GM20000 (cell line): ENCODE measurements at places on chromosomes 5 and 9.

DNA sequence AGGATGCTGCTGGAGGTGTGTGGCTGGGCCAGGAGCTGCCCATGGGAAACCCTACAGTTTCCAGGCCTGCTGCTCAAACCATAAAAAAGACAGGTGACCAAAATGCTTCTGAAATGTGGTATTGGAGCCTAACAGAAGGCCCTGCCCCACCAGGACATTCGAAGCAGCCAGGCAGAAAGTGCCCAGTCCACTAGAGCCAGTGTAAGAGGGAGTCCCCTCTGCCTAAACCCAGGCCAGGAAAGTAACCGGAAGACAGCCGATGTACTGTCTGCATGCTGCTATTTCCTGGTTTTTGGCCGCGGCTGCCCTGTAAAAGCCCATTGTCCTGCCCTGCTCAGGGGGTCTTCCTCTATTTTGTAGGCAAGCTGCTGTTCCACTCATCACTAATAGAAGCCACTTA lies 150.7 kb upstream of the IRX2 start:
- DNase-seq: no peak

DNA sequence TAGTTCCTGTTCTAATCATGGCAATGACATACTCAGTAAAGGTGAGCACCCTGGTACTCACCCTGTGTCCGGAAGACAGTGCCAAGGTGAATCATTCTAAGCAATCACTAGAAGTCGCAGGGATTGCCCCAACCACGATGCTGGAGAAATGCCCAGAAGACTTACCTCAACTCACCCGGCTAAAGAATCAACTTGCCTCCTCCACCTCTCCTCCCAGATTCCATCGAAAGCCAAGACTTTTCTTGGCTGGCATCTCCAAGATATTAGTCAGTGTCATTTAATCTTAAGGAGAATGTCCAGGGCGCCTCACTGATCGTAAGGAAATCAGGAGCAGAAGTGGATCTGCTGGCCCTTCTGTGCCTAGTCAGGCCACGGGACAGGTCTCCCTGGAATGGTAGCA lies 204.9 kb downstream of the ERCC6L2 start:
- no peak for DNase-seq

- no peak for DNase-seq
These were observed 158.2 kb downstream of the MACROH2A1 start for GRCh38 chr5:135240781-135241360.

DNA sequence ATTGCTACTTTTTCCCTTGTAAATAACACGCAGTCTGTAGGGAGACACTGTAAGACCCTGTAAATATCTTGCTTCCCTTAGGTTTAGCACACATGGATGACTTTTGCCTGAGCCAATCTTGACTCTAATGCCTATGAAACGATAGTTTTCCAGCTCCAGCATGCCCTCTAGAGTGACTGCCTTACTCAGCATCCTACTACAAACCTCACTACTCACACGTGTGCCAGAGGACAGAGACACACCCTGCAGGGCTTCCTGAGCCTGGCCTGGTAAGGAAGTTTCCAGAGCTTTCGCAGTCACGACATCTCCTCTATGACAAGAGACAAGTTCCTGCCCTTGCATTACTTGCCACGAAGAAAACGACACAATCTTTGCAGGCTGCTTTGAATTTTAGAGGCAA lies 138.1 kb downstream of the ATPSCKMT start:
- peak; percentile 37 for DNase-seq

- DNase-seq: no peak
These were observed 143.4 kb downstream of the PALM2AKAP2 start for GRCh38 chr9:109923471-109923760.

- DNase-seq: no peak
These were observed 225.7 kb downstream of the DCP2 start for GRCh38 chr5:113202287-113202686.

DNA sequence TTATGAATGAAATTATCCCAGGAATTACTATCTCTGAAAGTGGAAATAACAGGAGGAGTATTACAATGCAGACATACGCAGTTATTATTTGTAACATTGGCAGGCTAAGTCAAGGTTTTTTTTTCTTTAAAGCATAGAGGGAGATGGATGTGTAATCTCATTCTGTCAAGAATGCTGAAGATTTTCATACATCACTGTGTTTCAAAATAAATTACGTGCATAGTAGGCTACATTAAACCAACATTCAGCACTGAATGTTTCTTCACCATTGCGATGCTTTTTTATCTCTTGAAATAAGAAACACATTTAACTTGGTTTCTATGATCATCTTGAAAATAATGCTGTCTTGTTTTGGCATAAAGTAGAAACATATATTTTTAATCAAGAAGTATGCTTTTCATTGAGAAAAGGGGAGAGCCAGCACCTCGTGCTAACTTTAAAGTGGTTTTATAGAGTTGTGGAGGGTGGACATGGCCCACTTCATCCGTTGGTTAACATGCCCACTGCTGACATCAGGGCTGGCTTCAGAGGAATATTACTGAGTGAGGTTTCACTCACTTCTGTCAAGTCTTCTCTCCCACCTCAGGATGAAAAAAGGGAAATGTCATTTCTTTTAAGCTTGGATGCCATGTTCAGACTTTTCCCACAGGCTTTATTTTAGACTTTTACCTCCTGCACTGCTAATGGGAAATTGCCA lies 203.6 kb upstream of the MEF2C start:
- DNase-seq: no peak

GRCh38 chr9:128257907-128258306 lies 17.9 kb downstream of the GOLGA2 start:
- DNase-seq: no peak

DNA sequence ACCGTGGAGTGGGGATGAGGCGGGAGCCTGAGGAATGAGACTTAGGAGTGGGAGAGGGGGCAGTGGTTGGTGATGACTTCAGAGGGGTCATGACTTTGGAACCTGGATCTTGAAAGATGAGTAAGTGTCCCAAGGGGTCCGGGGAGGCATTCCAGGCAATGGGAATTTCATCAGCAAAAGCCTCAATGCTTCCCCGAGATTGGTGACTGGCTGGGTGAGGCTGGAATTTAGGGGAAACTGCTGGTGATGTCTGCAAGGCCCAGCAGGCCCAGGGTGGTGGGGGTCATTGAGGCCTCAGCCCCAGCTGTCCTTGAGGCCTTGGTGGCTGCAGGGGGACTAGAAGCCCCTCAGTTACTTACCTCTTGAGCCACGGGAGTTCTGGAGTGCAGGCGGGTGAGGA lies 7.5 kb downstream of the NDST1 start:
- no peak for DNase-seq

DNA sequence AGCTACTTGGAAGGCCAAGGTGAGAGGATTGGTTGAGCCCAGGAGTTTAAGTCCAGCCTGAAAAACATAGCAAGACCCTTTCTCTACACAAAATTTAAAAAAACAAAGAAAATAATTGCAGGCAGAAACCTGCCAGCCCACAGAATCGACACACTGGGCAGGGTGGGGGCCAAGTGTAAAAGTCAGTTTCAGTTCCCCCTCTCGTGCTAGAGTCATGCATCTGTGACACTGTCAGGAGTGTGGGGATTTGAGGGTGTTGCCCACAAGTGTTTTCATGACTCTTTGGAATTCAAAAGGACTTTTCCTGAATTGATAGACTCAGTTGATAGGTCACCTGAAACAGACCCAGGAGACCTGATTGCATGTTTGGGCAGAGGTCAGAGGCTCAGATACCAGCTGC lies 47.6 kb downstream of the PRRC2B start:
- DNase-seq: peak; percentile 32

- DNase-seq: no peak
These were observed 22.3 kb upstream of the TAL2 start for GRCh38 chr9:105639936-105640335.

DNA sequence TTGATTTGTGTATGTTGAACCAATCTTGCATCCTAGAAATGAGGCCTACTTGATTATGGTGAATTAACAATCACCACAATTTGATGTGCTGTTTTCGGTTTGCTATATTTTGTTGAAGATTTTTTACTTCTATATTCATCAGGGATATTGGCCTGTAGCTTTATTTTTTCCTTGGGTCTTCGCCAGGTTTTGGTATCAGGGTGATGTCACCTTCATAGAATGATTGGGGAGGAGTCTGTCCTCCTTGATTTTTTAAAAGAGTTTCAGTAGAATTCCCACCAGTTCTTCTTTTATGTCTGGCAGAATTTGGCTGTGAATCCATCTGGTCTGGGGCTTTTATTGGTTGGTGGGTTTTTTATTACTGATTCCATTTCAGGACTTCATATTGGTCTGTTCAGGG lies 115.2 kb downstream of the CPLANE1 start:
- no peak for DNase-seq

- no peak for DNase-seq
These were observed 191.3 kb downstream of the DMAC1 start for GRCh38 chr9:7608261-7608660.

GRCh38 chr9:28951945-28952344 lies 1378.7 kb upstream of the C9orf72 start:
- peak; percentile 2 for DNase-seq

GRCh38 chr9:26773056-26773455 lies 119.5 kb downstream of the CAAP1 start:
- DNase-seq: no peak

- DNase-seq: no peak
These were observed 74.7 kb downstream of the AOPEP start for GRCh38 chr9:94801234-94801633.

DNA sequence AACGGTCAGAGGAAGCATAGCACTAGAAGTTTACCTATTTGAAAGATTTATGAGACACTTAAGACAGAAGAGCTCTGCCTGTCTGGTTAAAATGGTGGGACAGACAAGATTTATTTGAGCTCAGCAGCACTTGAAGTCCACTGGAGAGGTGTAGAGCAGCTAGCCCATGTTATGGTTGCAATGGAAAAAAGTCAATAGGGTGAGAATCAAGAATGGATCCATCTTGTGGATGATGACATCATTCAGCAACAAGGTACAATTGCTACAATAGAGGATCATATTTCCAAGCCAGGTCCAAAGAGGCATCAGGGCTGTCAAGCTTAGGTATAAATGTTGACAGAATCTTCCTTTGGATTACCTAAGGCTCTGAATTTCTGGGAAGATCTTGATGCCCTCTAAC lies 21.1 kb upstream of the ZNF131 start:
- no peak for DNase-seq

GRCh38 chr5:167642779-167643517 lies 648.5 kb upstream of the WWC1 start:
- no peak for DNase-seq

DNA sequence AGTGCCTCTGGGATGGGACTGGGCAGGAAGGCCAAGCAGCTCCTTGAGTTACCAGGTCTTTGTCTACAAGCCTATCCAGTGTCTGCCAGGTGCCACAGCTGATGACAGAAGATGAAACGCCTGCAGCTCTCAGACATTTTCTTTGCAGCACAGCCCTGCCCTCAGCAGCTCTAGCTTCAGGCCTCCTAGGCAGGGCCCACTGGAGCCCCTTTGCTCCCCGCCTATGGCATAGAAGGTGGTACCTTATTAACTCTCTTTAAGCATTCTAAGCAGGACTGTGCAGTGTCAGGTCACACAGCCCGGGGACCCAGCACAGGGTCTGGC lies 1.3 kb upstream of the SKP1 start:
- no peak for DNase-seq

DNA sequence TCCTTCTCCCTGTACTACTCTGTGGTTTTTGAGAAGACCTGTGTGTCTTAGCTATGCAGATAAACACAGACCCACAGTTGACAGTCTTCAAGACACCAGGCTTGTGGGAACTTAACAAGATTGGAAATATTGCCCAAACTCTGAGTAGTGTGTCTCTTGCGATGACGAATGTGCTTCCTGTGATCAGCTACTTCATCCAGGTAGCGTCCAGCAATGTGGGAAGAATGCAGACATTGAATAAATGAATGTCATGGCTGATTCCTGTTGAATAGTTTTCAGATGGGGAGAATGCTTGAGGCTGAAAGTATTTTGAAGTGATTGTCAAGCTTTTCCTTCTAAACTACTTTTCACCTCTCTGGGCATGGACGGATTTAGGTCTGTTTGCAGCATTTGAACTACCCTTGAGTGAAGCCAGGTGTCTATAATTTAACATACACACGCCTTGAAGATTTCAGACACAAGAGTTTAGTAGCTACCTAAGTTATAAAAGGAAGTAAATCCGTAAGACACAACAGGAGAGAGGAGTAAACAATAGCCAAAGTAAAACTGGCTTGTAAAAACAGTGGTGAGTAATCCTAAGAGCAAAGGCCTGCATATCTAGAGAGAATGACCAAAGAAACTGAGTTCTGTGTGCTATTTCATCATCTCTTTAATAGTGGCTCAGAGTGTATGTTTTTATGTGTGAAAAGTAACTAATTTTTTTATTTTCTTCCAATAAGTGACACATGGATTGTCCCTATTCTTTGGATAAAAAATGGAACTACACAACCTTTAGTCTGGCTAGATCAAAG lies 30.0 kb upstream of the ARL14EPL start:
- DNase-seq: no peak

- no peak for DNase-seq
These were observed 48.4 kb upstream of the SNAPC3 start for GRCh38 chr9:15374310-15374709.

- no peak for DNase-seq
These were observed 281.4 kb downstream of the SPOCK1 start for GRCh38 chr5:137217599-137218200.

DNA sequence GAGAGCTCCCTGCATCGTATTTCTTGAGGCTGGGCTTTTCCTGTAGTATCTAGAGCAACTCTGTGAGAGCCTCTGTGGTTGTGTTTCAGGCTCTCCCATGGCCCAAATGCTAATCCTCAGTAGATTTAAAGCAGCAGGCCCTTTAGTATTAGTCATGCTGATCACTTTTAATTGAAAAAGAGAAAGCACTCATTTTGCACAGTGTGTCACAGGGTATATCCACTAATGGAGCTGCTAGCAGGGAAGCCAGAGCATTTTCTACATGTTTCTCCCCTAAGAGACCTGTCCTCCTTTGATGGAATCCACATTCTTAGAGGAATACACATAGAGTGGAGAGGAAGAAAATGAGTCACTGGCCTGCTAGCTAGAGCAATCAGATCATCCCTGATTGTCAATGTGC lies 348.5 kb downstream of the TMEM232 start:
- DNase-seq: no peak

DNA sequence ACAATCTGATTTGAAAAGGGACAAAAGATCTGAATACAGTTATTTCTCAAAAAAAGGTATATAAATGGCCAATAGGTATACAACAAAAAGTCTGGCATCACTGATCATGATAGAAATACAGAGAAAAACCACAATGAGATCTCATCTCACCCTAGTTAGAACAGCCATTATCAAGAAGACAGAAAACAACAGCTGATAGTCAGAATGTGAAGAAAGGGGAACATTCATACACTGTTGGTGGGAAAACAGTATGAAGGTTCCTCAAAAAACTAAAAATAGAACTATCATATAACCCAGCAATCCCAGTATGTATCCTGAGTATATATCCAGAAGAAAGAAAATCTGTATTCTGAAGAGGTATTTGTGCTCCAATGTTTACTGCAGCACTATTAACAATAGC lies 75.7 kb upstream of the OR2K2 start:
- DNase-seq: no peak

DNA sequence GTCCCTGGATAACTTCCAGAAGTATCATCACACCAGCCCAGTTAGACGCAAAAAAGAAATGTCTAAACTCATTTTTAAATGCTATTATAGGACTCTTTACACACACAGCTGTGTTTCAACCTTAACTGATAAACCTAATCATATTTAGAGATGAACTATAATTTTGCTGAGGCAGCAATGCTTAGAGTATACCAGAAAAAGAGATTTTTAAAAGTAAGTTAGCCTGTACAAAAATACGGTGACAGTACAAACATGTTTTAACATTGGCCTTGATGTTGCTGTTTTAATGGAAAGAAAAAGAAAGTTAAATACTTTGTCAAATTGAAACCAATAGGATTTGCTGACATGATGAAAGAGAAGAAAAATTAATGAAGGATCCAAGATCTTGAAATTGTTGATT lies 1341.2 kb upstream of the CDH6 start:
- no peak for DNase-seq
